SJCRH30 (cell line): ENCODE measurements at places on chromosomes 2 and 18.

DNA sequence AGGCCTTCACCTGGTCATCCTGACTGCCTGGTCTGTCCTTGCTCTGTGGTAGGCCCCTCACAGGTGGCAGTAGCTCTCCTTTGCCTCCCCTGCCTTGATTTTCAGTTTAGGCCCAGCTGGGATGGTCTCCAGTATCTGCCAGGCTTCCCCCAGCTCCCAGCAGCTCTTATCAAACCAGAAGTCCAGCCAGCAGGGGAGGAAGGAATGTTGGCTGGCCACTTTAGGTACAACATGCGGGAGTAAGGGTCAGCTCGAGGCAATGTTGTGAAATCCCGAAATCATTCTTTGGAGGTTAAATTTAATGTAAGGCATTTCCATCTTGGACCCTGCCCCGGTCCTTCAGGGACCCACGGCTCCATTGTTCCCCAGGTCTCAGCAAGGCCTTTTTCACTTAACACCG, 16.8 kb downstream of the ATP6V1C2 start:
- no peaks in the 10 kb centered on the region for H3K36me3 ChIP-seq
- H3K4me1 ChIP-seq: no peaks in the 10 kb centered on the region
- H3K27me3 ChIP-seq: peaks cover 15% of the 10 kb centered on the region
- no peak for DNase-seq

DNA sequence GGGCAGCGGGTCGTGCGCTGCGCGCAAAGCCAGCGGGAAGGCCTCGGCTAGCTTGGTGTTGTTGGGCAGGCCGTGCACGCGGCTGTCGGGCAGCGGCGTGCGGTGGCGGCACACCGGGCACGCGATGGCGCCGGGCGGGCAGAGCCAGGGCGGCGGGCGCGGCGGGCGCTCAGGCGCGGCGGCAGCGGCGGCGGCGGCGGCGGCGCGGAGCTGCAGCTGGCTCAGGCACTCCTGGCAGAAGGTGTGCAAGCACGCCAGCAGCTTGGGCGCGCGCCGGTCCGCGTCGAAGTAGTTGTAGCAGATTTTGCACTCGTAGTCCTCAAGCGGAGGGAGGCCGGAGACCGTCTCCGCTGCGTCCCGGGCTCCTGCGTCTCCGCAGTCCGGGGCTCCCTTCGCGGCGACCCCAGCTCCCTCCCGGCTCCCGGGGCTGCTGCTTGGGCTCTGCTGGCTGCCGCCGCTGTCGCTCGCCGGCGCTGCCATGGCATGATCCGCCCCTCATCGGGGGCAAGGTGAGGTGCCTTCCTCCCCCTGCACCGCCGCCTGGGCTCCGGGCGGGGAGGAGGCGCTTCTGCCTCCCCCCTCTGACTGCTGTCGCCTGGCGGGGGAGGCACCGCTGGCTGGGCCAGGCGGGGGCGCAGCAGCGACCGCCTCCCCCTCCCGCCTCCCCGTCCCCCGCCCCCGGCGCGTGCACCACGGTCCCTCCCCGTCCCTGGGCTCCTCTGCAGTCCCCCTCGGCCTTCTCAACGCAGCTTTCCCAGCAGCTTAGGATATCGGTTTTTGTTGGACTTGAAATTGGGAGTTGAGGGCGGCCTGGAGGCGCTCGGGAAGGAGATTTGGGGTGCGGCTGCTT, 21.0 kb upstream of the PAX3 start:
- DNase-seq: peak; percentile 90
- H3K27ac ChIP-seq: peak overlapping the region; percentile 90
- no peaks in the 10 kb centered on the region for H3K27me3 ChIP-seq
- no peaks in the 10 kb centered on the region for H3K36me3 ChIP-seq
- H3K4me3 ChIP-seq: peak overlapping the region; percentile 89

DNA sequence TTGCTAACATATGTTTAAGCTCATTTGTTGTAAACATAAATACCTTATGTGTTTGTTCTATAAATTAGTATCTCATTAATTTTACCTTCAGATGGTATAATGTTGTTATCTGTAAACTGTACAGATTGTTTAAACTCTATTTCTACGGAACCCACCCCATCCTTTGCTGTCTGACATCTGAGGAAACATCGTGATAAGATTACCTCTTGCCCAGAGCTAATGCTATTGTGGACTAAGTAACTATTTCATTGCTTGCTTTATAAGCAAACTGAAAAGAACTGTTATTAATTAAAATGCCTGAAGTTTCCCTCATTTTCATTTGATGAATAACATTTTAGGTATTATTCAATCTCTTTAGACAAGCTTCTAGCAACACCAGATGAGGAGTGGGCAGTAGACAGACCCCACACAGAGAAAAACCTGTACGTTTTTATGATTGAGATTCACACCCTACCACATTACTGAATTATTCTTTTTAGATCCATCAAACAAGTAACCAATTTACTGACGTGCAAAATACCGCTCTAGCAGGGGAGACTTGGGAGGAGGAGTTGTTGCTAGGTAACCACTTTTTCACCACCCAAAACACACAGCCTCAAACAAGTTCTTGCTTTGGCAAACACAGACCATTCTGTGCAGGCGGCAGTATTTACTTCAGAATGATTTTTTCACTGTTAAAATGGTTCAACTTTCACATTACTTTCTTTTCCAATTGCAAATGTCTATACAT, 1.9 kb upstream of the SYT4 start:
- H3K36me3 ChIP-seq: no peaks in the 10 kb centered on the region
- no peaks in the 10 kb centered on the region for H3K4me1 ChIP-seq
- no peak overlapping the region for H3K27ac ChIP-seq
- no peaks in the 10 kb centered on the region for H3K27me3 ChIP-seq
- no peak for DNase-seq

- no peaks in the 10 kb centered on the region for H3K4me1 ChIP-seq
- no peaks in the 10 kb centered on the region for H3K36me3 ChIP-seq
- no peak overlapping the region for H3K4me3 ChIP-seq
- DNase-seq: no peak
- no peaks in the 10 kb centered on the region for H3K27me3 ChIP-seq
These were observed 14.9 kb upstream of the ZNF385B start for GRCh38 chr2:179876266-179876665.

GRCh38 chr18:23824669-23825068, 135.4 kb downstream of the LAMA3 start:
- no peaks in the 10 kb centered on the region for H3K36me3 ChIP-seq
- no peaks in the 10 kb centered on the region for H3K27me3 ChIP-seq
- no peak for DNase-seq
- no peak overlapping the region for H3K27ac ChIP-seq
- H3K4me3 ChIP-seq: no peak overlapping the region

DNA sequence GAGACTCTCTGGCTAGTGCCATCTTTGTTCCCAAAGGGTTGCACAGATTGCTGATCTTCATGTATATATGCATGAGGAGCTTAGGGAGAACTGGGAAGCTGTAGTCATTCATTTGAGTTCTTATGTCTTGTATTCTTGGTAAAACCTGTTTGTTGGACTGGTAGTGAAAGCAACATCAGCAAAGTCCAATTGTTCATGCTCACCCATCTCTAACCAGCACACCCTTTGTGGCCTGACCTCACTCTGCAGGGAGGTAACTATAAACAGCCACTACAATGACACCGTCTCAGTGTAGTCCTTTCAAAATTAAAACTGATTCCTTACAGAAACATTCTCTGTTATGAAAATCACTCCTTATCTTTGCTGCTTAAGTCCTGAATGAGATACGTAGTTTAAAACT, 13.9 kb upstream of the LMAN1 start:
- H3K4me3 ChIP-seq: no peak overlapping the region
- DNase-seq: no peak
- no peaks in the 10 kb centered on the region for H3K36me3 ChIP-seq
- H3K27me3 ChIP-seq: no peaks in the 10 kb centered on the region
- H3K4me1 ChIP-seq: no peaks in the 10 kb centered on the region

- no peak overlapping the region for H3K4me3 ChIP-seq
- DNase-seq: peak; percentile 42
- H3K27ac ChIP-seq: no peak overlapping the region
- peaks cover 2% of the 10 kb centered on the region for H3K4me1 ChIP-seq
- H3K36me3 ChIP-seq: no peaks in the 10 kb centered on the region
These were observed 4.2 kb upstream of the EGR4 start for GRCh38 chr2:73297586-73297985.

GRCh38 chr2:186641132-186641806, 51.4 kb downstream of the ITGAV start:
- no peak overlapping the region for H3K27ac ChIP-seq
- no peaks in the 10 kb centered on the region for H3K4me1 ChIP-seq
- H3K4me3 ChIP-seq: no peak overlapping the region
- no peaks in the 10 kb centered on the region for H3K27me3 ChIP-seq
- H3K36me3 ChIP-seq: peaks cover 64% of the 10 kb centered on the region

- no peak for DNase-seq
- H3K4me1 ChIP-seq: no peaks in the 10 kb centered on the region
- no peak overlapping the region for H3K27ac ChIP-seq
- no peak overlapping the region for H3K4me3 ChIP-seq
- no peaks in the 10 kb centered on the region for H3K27me3 ChIP-seq
These were observed 487.6 kb downstream of the THSD7B start for GRCh38 chr2:137252934-137253333.

- DNase-seq: peak; percentile 77
- H3K4me3 ChIP-seq: peak overlapping the region; percentile 64
- H3K36me3 ChIP-seq: no peaks in the 10 kb centered on the region
- H3K4me1 ChIP-seq: peaks cover 22% of the 10 kb centered on the region; the same call in 1 of the 2 replicates
- peak overlapping the region; percentile 20; the same call in 1 of the 2 replicates for H3K27ac ChIP-seq
- no peaks in the 10 kb centered on the region for H3K27me3 ChIP-seq
These were observed 791 bp upstream of the CYRIA start for GRCh38 chr2:16666449-16666801.

- H3K36me3 ChIP-seq: peaks cover 49% of the 10 kb centered on the region
- no peak for DNase-seq
- H3K27ac ChIP-seq: no peak overlapping the region
- H3K27me3 ChIP-seq: no peaks in the 10 kb centered on the region
These were observed 31.9 kb downstream of the PIKFYVE start for GRCh38 chr2:208297961-208298360.

- H3K4me1 ChIP-seq: no peaks in the 10 kb centered on the region
- no peak overlapping the region for H3K4me3 ChIP-seq
- no peak for DNase-seq
- H3K27ac ChIP-seq: no peak overlapping the region
These were observed 492.1 kb upstream of the PIK3C3 start for GRCh38 chr18:41462946-41463345.

GRCh38 chr2:185374878-185375277, 363.7 kb upstream of the FSIP2 start:
- DNase-seq: no peak
- H3K27ac ChIP-seq: no peak overlapping the region
- H3K36me3 ChIP-seq: no peaks in the 10 kb centered on the region
- no peaks in the 10 kb centered on the region for H3K27me3 ChIP-seq
- H3K4me3 ChIP-seq: no peak overlapping the region
- H3K4me1 ChIP-seq: no peaks in the 10 kb centered on the region

GRCh38 chr2:190069936-190070696, 7.6 kb upstream of the MSTN start:
- H3K4me3 ChIP-seq: no peak overlapping the region
- peak; percentile 74 for DNase-seq
- H3K4me1 ChIP-seq: peaks cover 5% of the 10 kb centered on the region
- H3K27ac ChIP-seq: no peak overlapping the region
- no peaks in the 10 kb centered on the region for H3K36me3 ChIP-seq

DNA sequence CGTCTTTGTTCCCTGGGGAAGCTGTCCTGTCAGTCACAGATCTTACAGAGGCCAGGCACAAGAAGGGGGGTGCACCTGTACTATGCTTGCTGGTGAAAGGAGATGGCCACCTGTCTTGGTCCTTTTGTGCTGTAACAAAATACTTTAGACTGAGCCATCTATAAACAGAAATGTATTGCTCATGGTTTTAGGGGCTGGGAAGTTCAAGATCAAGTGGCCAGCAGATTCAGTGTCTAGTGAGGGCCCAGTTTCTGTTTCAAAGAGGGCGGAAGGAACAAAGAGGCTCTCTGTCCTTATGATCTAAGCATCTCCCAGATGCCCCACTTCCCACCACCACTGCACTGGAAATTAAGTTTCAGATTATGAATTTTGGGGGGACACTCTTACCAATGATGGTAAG, 35.5 kb upstream of the RPL37A start:
- 0 out of 2 replicates have a peak, but pooled peaks cover 2% of the 10 kb centered on the region for H3K4me1 ChIP-seq
- H3K27ac ChIP-seq: no peak overlapping the region
- H3K36me3 ChIP-seq: no peaks in the 10 kb centered on the region
- no peaks in the 10 kb centered on the region for H3K27me3 ChIP-seq

- H3K4me3 ChIP-seq: no peak overlapping the region
- H3K36me3 ChIP-seq: no peaks in the 10 kb centered on the region
- H3K27ac ChIP-seq: no peak overlapping the region
- no peaks in the 10 kb centered on the region for H3K4me1 ChIP-seq
- no peak for DNase-seq
These were observed 63.4 kb downstream of the MYO5B start for GRCh38 chr18:50131591-50131990.

GRCh38 chr2:29226808-29227207, 111.6 kb downstream of the CLIP4 start:
- H3K4me1 ChIP-seq: peaks cover 48% of the 10 kb centered on the region
- no peaks in the 10 kb centered on the region for H3K27me3 ChIP-seq
- no peak overlapping the region for H3K4me3 ChIP-seq
- H3K27ac ChIP-seq: no peak overlapping the region

DNA sequence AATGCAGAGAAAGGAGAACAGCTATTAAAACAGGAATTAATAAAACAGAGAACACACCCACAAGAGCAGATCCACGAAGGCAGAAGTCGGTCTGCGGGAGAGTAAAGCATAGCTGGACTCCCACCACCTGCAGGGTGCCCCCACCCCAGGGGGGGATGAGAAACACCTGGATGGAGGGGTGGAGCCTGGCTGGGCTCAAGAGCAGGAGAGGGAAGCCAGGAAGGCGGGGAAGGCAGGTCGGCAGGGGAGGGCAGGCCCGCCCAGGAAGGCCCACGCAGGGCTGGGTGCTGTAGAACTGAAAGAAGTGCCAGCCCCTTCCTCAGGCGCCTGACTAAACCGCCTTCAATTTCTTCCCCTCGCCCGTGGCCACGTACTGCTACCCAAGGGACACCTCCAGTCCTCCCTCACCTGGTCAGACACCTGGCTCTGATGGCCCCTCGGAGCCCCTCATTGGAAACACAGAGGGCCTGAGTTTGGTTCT, 175.4 kb downstream of the HDAC4 start:
- DNase-seq: peak; percentile 26
- peaks cover 55% of the 10 kb centered on the region for H3K4me1 ChIP-seq
- no peaks in the 10 kb centered on the region for H3K36me3 ChIP-seq
- H3K27me3 ChIP-seq: no peaks in the 10 kb centered on the region

DNA sequence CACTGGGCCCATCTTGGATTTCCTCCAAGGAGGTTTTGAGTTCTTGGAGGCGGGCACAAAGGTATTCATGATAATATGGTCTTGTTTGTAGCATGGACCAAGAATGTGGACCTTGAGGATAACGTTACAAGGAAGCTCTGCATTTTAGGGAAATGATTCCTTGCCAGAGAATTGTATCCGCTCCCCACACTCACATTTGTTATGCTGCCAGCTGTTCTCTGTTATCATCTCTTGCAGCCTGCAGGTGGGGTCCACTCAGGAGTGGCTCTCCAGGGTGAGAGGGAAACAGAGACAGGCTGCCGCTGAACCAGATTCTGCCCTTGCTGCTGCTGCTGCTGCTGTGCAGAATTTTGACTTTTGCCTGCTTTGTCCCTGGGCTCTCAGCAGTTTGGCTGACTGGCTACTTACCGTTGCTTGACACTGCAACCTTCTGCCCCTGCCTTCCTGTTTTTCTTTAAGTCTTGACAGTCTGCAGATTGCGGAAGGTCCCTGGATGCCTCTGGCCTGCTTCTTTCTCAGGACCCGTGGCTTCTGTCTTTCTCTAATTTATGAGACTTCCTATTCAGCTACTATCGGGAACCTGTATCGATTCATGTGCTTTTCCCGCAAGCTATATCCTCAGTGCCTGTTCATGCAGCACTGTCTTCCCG, 122.3 kb upstream of the DOCK10 start:
- H3K27ac ChIP-seq: peak overlapping the region; percentile 72
- no peaks in the 10 kb centered on the region for H3K36me3 ChIP-seq
- peaks cover 17% of the 10 kb centered on the region for H3K4me1 ChIP-seq
- no peaks in the 10 kb centered on the region for H3K27me3 ChIP-seq
